A549 treated with CORT108297 at 1 μM for 4 hours (cell line): ENCODE measurements at places on chromosomes 11 and 22. TPM values are rescaled to one million over a fixed set of nuclear protein-coding genes. Genes with fewer than 3 reads are reported as not detected.

The ADM2 gene
- total RNA-seq = 0.38 to 0.83 TPM (median 0.64 TPM) in 5 replicates

The ACCS gene
- total RNA-seq = 13.7 to 19.7 TPM (median 18.3 TPM) in 5 replicates

The APOL6 gene
- 1.5 to 2.2 TPM (median 1.8 TPM) in 5 replicates for total RNA-seq

The C1QTNF4 gene
- total RNA-seq = 0.08 to 0.10 TPM (median 0.08 TPM) in 3 of 5 replicates, not detected in the others

The NAV2 gene
- total RNA-seq = 15.6 to 25.7 TPM (median 20.8 TPM) in 5 replicates

The OR4D5 gene
- total RNA-seq = not detected in 5 replicates

The GGT5 gene
- total RNA-seq = 1.8 to 3.1 TPM (median 2.5 TPM) in 5 replicates

The PARVA gene
- total RNA-seq = 23.4 to 28.6 TPM (median 24.7 TPM) in 5 replicates

The PATE2 gene
- not detected in 5 replicates for total RNA-seq

The ART5 gene
- total RNA-seq = 0.15 to 0.39 TPM (median 0.33 TPM) in 5 replicates

The SHANK2 gene
- total RNA-seq = 6.5 to 8.8 TPM (median 7.7 TPM) in 5 replicates

The ANKK1 gene
- 0.03 to 0.05 TPM (median 0.04 TPM) in 3 of 5 replicates, not detected in the others for total RNA-seq

The C11orf86 gene
- 38.8 to 74.1 TPM (median 60.3 TPM) in 5 replicates for total RNA-seq

The MYO18B gene
- 0.01 to 0.08 TPM (median 0.03 TPM) in 4 of 5 replicates, not detected in the other for total RNA-seq
